Calu3 (cell line): ENCODE measurements at places on chromosomes 5 and 9. TPM values are rescaled to one million over a fixed set of nuclear protein-coding genes. Genes with fewer than 3 reads are reported as not detected.

- no peak overlapping the region for H3K4me3 ChIP-seq
- H3K27me3 ChIP-seq = no peaks in the 10 kb centered on the region
- no peaks in the 10 kb centered on the region for H3K36me3 ChIP-seq
Measured at GRCh38 chr5:124755041-124755440, 8.6 kb upstream of the ZNF608 start.

DNA sequence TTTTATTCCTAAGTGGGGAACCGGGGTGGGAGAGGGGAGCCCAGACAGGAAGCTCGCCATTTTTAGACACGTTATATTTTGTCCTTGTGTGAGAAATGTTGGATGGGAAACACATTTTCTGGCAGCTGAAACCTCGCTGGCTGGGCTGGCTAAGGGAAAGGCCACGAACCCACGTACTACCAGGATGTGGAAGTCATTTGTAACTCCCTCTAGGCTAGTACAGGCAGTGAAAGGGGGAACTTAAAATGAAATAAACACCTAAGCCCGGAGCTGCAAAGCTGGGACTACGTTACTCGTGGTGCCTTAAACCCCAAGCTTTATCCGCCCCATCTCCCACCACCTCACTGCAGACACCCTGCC is 42.5 kb downstream of the TMEM174 start:
- peak overlapping the region; percentile 86 for H3K4me3 ChIP-seq
- H3K36me3 ChIP-seq = peaks cover 13% of the 10 kb centered on the region
- peaks cover 20% of the 10 kb centered on the region for H3K27me3 ChIP-seq
- peaks cover 9% of the 10 kb centered on the region for H3K4me1 ChIP-seq
- H3K27ac ChIP-seq = no peak overlapping the region

GRCh38 chr5:147578228-147579024 is 68.6 kb upstream of the DPYSL3 start:
- H3K27ac ChIP-seq = peak overlapping the region; percentile 1
- H3K4me3 ChIP-seq = no peak overlapping the region
- H3K4me1 ChIP-seq = no peaks in the 10 kb centered on the region
- DNase-seq = peak; percentile 42

DNA sequence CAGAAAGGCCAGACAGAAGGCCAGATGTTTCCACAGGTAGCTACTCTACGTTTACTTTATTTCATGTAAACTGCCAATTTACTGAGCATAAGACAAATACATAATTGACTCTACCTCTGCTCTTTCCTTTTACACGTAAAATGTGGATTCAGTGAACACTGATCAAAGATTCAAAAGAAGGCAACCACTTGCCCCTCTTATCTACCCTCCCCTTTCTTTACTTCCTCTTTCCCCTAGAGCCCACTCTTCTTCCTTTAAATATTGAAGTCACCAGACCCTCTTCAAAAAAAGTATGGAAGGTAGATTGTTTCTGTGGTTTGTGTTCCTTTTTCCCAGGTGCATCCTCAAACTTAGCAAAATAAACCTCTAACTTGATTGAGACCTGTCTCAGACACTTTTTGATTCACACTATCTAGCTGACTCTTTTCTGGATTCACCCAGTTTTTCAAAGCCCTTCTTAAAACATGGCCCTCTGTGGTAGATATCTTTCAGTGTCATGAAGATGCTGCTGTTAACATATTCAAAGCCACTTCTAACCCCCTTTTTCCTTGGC is 6.7 kb downstream of the FAM114A2 start:
- DNase-seq = no peak
- no peaks in the 10 kb centered on the region for H3K27me3 ChIP-seq
- no peaks in the 10 kb centered on the region for H3K4me1 ChIP-seq
- H3K36me3 ChIP-seq = no peaks in the 10 kb centered on the region

DNA sequence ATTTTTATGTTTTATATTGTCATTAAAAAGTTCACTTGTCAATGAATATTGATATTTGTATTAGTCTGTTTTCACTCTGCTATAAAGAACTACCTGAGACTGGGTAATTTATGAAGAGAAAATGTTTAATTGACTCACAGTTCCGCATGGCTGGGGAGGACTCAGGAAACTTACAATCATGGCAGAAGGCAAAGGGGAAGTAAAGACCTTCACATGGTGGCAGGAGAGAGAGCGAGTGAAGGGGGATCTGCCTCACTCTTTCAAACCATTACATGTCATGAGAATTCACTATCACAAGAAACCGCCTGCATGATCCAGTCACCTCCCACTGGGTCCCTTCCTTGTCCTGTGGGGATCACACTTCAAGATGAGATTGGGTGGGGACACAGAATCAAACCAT is 27.4 kb downstream of the SRD5A1 start:
- H3K4me1 ChIP-seq = no peaks in the 10 kb centered on the region
- DNase-seq = no peak
- H3K27me3 ChIP-seq = no peaks in the 10 kb centered on the region
- peaks cover 20% of the 10 kb centered on the region for H3K36me3 ChIP-seq
- H3K27ac ChIP-seq = peak overlapping the region; percentile 62

- no peak overlapping the region for H3K4me3 ChIP-seq
- peaks cover 30% of the 10 kb centered on the region for H3K4me1 ChIP-seq
- H3K36me3 ChIP-seq = no peaks in the 10 kb centered on the region
Measured at GRCh38 chr5:56616454-56617160, 198.7 kb upstream of the MAP3K1 start.

GRCh38 chr5:10503321-10503720 is 60.5 kb upstream of the ANKRD33B start:
- no peaks in the 10 kb centered on the region for H3K27me3 ChIP-seq
- H3K27ac ChIP-seq = no peak overlapping the region
- no peaks in the 10 kb centered on the region for H3K36me3 ChIP-seq
- no peak overlapping the region for H3K4me3 ChIP-seq

MTRR gene
- total RNA-seq = 55.9 and 61.2 TPM in 2 replicates

TAF11L10 gene
- total RNA-seq = not detected in 2 replicates

PCDHA4 gene
- 4.8 and 5.8 TPM in 2 replicates for total RNA-seq

IGIP gene
- 5.9 and 6.2 TPM in 2 replicates for total RNA-seq
